ENCODE measurements at places on chromosomes 3 and 15.

- no peak for DNase-seq
Measured at GRCh38 chr3:195820901-195821300, 9.2 kb upstream of the MUC4 start.

DNA sequence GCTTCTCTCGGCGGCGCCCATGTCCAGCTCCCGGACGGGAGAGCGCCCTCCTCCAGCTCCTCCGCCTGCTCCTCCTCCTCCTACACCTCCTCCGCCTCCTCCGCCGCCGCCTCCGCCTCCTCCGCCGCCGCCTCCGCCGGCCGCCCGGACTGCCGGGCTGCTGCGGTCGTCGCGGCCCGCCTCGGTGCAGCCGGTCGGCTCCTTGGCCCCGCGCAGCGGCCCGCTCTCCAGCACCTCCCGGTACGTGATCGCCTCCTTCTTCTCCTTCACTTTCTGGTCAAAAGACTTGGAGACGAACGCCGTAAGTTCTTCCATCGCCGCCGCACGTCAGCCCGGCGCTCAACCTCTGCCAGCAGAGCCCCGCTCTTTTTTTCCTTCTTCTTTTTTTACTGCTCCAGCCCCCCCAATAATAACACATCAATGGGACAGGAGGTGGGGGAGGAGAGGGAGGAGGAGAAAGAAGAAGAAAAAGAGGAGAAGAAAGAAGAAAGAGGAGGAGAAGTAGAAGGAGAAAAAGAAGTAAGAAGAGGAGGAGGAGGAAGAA is 438 bp downstream of the SHOX2 start:
- no peak for DNase-seq

GRCh38 chr15:70236341-70237086 is 138.8 kb upstream of the TLE3 start:
- DNase-seq = no peak

DNA sequence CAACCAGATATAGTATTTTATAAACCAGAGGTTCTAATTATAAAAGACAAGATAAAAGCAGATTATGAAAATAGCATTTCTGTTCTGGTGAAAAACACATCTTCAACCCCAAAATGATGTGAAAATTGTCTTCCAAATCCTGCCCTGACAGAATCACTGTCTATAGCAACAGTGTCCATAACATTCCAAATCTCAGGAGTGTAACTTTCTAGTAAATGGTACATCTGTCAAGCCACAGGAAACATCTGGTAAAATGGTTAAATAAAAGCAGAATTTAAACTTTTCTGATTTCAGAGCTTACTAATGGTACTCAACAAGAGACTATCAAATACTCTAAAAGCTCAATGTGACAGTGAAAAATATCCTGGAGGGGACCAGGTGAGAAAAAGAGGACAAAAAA is 60.5 kb downstream of the VGLL4 start:
- DNase-seq = no peak

- no peak for DNase-seq
Measured at GRCh38 chr3:147392625-147392946, 13.8 kb downstream of the ZIC4 start.

DNA sequence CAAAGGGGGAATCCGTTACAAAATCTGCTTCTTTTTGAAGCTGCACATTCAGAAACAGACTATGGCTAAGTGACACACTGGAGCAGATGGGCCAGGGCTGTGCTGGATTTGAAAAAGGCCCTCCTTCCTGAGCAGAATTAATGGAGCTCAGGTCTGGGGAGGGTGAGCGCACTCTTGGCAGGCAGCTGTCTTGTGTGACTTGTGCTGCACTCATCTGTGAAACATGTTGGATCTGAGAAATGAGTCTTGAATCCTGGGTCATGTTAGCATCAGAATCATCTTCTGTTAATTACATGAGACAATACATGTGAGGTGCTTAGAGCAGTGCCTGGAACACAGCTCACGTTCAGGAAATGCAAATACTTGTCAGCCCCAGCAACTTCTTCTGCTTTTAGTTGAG is 219.6 kb downstream of the THSD4 start:
- DNase-seq = no peak

DNA sequence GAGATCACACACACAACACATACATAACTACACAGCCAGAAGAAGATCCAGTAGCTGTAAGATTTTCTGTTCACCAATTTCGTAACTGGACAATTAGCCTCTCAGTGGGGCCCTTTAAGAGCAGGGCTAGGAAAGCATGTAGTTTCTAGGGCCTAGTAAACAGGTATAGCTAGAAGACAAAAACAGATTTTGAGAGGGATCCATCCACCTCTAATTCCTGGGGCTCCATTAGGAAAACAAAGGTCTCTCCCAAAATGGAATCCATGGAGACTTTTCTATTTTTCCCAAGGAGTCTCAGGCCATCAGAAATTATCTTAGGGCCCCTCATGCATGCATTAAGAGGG is 10.5 kb downstream of the KIF15 start:
- DNase-seq = no peak

Data from left renal cortex interstitium (tissue), 4 donors.